ENCODE measurements at places on chromosomes 13 and 19.

DNA sequence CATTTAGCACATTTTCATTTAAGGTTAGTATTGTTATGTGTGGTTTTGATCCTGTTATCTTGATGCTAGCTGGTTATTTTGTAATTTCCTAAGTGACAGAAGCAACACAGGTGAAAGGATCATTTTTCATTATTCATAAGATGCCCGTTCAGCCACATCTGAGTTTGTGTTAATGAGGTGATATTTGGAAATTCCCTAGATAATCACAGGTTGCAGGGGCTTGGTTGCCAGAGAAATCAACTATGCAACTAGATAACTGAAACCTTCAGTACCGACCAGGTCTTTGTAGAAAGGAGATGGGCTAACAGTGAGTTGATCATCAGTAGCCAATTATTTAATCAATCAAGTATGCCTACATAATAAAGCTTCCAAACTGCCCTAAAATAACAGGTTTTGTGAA, 121.3 kb upstream of the UFM1 start:
- no peak for DNase-seq

- DNase-seq: no peak
Observed at GRCh38 chr19:29232315-29232852, 19.4 kb upstream of the UQCRFS1 start.

GRCh38 chr13:98060282-98060681, 82.6 kb upstream of the FARP1 start:
- DNase-seq: no peak

GRCh38 chr13:23570921-23571315, 706 bp downstream of the TNFRSF19 start:
- no peak for DNase-seq

DNA sequence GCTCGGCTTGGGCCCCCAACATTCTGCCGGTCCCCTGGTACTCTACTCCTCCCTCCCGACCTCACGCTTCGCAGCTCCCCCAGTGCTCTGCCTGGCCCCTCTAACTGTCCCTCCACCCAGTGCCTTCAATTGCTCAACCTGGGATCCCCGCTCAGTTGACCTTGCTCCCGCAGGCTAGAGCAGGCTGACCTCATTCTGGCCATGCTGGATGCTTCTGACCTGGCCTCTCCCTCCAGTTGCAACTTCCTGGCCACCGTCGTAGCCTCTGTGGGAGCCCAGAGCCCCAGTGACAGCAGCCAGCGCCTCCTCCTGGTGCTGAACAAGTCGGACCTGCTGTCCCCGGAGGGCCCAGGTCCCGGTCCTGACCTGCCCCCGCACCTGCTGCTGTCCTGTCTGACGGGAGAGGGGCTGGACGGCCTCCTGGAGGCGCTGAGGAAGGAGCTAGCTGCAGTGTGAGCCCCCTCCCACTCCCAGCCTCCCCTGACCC, 3.6 kb downstream of the GTPBP3 start:
- no peak for DNase-seq

- DNase-seq: no peak
Observed at GRCh38 chr13:64510747-64511146, 2719.4 kb downstream of the PCDH9 start.

- DNase-seq: no peak
Observed at GRCh38 chr19:37988758-37989635, 82.0 kb downstream of the SIPA1L3 start.

DNA sequence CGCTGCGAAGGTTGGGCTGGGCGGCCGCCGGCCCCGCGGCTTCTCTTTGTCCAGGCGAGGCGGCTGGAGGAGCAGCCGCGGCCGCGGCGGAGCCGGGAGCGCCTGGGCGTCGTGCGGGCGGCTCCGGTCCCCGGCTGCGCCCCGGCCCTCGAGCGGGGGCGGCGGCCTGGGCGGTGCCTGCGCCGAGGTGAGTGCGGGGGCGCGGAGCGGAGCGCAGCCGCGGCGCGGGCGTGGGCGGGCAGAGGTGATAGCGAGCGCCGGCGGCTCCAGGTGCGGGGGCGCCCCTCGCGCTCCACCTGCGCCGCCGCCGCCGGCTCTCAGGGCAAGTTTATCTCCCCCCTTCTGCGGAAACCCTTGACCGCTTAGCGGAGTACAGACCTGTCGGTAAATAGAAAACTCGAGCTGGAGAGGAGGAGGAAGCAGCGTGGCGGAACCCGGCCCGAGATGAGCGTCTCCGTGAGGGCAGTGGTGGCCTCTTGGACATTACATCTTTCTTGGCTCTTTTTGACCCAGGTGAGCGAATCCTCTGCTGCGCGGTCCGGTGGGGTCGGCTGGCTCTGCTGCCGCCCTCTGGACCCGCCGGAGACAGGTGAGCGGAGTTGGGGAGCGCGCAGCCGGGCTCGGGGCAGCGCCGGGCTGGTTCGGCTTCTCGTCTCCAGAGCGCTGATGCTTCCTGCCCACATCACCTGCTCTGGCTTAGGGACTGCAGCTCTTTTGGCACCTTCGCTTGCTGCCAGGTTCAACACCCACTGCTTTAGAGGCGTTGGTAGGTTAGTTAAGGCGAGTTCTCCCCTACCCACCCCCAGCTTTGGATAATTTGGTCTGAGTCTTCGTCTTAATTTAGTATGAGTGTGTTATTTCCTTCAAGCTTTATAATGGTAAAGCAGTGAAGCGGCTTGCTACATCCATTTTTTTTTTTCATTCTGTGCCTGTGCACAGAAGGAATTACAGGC, at the start of gene MTUS2:
Gene MTUS2 (plus strand): TSS at position 241 of the 953 bp plus-strand sequence.
- peak; percentile 45 for DNase-seq

- DNase-seq: no peak
Observed at GRCh38 chr13:35763782-35764123, 287.3 kb upstream of the MAB21L1 start.

- no peak for DNase-seq
Observed at GRCh38 chr13:32056316-32056715, 24.7 kb downstream of the FRY start.

DNA sequence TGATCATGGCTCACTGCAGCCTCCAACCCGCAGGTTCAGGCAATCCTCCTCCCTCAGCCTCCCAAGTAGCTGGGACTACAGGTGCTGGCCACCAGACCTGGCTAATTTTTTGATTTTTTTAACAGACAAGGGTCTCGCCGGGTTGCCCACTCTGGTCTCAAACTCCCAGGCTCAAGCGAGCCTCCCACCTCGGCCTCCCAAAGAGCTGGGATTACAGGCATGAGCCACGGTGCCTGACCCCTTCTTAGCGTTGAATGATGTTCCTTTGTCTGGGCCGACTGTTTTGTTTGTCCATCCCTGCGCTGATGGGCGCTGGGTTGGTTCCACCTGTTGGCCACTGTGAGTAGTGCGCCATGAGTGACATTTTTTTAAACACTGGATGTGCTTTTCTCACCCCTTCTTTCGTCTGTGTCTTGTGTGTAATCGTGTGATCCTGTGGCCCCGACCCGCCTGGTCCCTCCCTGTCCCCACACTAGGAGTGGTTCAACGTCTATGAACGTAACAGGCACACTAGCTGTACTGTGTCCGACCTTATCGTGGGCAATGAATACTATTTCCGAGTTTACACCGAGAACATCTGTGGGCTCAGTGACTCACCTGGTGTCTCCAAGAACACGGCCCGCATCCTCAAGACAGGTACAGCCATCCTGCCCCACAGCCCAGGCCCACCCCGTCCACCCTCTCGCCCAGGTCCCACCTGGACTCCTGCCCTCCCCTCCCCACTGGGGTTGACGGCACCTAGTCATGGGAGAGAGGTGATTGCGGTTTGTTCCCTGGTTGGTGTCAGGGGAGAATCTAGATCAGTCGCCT, 15.0 kb upstream of the EMC10 start:
- peak; percentile 81 for DNase-seq

DNA sequence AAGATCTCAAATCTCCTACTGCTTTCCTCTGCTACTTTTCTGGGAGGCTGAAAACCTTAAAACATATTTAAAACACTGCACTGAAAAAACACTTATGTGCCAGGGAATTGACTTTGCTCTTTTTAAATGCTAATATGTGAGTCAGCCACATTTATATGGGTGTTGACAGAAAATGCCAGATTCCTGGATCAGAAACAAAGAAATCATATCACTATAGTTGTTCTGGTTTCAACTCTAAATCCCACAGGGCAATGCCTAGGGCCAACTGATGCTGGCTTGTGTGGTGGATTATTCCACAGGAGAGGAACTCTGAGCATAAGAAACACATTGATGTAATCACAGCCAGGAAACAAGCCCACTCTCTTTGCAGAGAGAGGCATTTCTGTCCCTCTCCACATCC, 1439.0 kb upstream of the SPRY2 start:
- no peak for DNase-seq

DNA sequence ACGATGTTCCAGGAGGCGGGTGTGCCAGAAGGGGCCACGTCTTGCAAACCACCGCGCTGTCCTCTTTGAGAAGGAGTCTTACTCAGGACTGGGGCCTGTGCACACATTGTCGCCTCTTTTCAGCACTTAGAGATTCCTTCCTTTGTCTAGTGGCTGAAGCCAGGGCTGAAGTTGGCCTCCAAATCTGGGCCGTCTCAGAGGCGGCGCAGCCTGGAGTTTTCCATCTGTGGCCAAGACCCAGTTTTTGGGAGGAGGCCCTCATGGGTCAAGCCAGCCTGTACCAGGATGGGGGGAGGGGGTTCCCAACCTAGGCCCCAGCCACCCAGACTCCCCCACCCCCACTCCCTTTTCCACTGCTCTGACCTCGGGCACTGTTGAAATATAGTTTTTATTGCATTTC, 11.8 kb downstream of the ANO8 start:
- DNase-seq: no peak

DNA sequence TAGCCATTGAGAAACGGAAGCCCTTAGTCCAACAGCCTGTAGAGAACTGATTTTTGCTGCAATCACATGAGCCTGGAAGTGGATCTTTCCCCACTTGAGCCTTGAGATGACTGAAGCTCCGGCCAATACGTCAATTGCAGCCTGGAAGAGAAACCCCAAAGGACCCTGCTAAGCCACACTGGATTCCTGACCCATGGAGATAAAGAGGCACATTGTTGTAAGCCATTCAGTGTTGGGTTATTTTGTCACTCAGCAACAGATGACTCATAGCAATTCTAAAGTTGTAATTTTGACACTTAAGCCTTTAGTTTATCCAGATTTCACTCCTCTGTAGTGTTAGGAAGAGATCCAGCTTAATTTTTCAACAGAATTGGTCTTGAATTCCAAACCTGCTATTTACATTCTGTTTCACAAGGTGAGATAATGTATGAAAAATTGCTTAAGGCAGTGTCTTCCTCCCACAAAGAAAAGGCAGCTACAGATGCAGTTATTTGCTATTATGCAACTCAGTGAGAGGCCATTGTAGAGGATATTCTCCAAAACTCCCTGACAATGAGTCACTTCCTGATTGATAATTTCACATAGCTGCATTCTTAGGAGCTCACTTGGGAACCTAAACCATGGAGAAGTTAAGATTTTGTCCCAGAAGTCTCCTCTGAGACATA, 59.4 kb upstream of the TSHZ3 start:
- DNase-seq: no peak

GRCh38 chr19:38699647-38700349, 44.5 kb downstream of the CAPN12 start:
- no peak for DNase-seq

GRCh38 chr19:35511337-35511736, 2.1 kb downstream of the DMKN start:
- no peak for DNase-seq

- no peak for DNase-seq
Observed at GRCh38 chr13:73073050-73073449, 14.2 kb downstream of the KLF5 start.

DNA sequence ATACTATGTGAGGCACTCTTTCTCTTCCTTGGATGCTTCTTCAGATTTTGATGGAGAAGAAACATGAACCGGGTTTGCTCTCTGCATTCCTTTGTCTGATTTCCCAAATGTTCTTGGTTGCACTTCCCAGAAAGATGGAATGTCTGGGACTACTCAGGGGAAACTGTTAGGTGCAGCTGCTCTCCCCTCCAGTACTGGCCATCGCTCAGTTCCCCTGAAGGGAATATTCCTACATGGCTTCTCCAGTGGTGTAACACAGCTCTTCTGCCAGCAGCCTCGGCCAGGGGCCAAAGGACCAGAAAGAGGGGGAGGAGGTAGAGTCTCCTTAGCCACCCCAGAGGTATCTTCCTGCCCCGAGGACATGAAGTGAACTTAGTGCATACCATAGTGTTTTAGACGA, 33.5 kb upstream of the SPRY2 start:
- no peak for DNase-seq

DNA sequence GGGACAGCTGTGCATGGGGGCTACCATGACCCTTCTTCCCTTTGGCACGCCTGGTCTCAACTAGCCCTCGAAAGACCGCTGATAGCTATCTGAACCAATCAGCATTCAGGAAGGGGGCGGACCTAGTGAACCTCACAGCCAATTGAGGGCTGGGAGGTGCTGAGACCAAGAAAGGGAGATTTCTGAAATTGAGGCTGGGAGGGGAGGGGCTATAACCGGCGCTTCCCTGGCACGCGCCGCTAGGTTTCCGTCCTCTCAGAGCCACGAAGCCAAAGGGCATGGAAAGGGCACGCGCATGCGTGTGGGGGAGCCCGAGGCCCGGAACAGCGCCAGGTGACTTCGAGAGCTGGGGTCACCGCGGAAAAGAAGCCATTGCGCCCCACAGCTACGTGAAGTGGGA, 4.2 kb upstream of the PAFAH1B3 start:
- no peak for DNase-seq

DNA sequence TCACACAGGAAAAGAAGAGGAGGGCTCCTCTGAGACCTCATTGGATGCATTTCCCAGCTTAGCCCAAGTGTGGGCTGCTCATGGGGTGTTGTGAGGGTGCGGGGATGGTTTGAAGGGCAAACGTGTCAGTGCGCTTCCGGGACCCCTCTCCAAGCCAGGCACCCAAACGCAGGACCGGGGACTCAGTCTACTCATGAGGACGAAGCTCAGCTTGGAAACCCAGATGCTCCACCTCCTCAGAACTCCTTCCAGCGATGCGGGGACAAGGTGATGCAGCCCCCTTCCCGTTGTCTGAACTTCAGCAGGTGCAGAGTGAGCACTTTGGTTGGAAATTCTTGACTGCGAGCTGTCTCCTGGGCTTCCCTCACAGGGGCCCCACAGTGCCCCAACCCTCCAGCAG, 33.1 kb upstream of the MTIF3 start:
- DNase-seq: no peak

DNA sequence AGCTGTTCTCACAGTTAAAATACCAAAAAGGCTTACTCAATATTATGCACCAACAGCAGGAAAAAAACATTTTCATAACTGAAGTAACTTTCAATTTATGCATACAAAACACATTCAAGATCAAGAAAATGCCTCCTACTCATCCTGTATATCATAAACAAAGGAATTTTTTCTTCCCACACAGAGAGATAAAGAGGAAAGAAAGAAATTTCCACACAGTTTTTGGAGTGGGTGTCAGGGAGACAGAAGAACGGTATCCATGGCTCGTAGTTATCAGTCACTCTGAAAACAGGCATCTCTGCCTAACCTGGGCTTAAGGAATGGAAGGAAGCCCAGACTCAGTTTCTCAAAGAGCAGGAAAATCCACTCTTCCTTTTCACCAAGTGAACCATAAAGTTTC, 92.4 kb upstream of the SIAH3 start:
- no peak for DNase-seq

- DNase-seq: no peak
Observed at GRCh38 chr13:103009051-103009840, 57.0 kb downstream of the SLC10A2 start.

DNA sequence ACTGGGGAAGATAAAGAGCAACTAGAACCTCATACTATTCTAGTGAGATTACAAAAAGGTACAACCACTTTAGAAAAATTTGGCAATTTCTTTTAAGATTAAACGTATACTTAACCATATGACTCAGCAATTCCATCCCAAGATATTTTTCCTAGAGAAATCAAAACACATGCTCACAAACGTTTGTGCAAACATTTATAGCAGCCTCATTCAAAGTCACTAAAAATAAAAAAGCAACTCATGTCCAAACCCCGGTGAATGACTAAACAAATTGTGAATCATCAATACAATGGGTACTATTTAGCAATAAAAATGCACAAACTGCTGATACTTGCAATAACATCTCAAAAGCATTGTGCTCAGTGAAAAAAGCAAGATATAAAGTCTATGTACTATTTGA, 121.5 kb downstream of the FRY start:
- DNase-seq: no peak
